ENCODE measurements at places on chromosomes 4 and X.

DNA sequence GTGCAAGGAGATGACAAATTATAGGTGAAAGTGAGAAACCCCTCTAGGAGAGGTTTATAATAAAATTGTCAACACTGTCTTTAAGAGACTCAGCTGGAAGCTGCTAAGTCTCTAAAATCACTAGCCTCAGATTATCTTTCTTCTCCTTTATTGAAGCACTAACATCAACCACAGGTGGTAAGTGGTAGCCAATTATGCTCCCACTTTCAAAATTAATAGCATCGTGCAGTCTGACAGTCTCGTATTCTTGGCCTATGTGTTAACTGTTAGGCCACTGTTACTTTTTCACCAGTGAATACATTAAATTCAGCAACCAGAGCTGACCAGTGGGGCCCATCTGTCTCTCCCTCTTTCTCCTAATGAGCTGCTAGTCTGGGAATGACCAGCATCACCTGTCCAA is 674.1 kb downstream of the RAPGEF2 start:
- no peak for DNase-seq
- H3K27me3 ChIP-seq: no peaks in the 10 kb centered on the region
- no peak overlapping the region for H3K4me3 ChIP-seq
- H3K4me1 ChIP-seq: no peaks in the 10 kb centered on the region
- H3K27ac ChIP-seq: no peak overlapping the region

DNA sequence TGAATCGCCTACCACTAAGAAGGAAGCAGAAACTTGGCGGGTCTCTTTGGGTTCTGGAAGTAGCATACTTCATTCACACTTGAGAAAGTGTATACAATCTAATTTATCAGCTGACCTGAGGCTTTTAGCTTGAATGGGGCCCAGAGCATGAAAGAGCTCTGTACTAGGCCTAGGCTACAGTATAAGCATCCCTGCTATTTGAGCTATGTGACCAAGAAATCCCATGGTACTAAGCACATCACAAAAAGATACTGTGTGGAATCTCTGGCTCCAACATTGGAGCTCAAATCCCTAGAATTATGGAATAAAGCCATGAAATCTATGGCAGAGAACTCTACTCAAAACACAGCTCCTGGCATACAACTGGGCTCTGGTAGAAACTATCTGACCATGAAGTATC is 43.9 kb upstream of the CCDC149 start:
- no peaks in the 10 kb centered on the region for H3K36me3 ChIP-seq
- peaks cover 9% of the 10 kb centered on the region for H3K27me3 ChIP-seq
- no peak for DNase-seq
- H3K4me3 ChIP-seq: no peak overlapping the region

GRCh38 chr4:41744572-41745291 is 3.8 kb downstream of the PHOX2B start:
- H3K27ac ChIP-seq: no peak overlapping the region
- H3K36me3 ChIP-seq: peaks cover 3% of the 10 kb centered on the region
- DNase-seq: no peak

- peak overlapping the region; percentile 30 for H3K27ac ChIP-seq
- peaks cover 35% of the 10 kb centered on the region for H3K4me1 ChIP-seq
- H3K36me3 ChIP-seq: peaks cover 2% of the 10 kb centered on the region
- peak; percentile 71 for DNase-seq
- H3K4me3 ChIP-seq: peak overlapping the region; percentile 67
Observed at GRCh38 chrX:10014462-10015354, 47.5 kb downstream of the CLDN34 start.

DNA sequence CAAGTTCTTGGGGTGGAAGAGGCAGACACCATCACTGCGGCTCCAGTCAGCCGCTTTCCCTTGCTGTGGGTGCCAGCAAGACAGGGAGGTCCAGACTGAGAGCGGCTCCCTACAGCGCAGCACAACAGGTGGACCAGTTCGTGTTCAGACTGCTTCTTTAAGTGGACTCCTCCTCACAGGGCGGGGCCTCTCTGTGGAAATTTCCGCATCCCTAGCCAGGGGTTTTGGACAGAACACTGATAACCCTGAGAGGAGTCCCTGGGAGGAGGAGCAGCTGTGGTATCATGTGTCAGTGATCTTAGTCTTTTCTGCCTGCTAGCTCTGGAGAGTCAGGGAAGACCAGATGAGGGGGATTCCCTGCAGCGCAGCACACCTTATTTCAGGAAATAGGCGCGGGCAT is 48.5 kb downstream of the MAGEC2 start:
- no peaks in the 10 kb centered on the region for H3K36me3 ChIP-seq
- no peak overlapping the region for H3K4me3 ChIP-seq
- H3K4me1 ChIP-seq: no peaks in the 10 kb centered on the region

DNA sequence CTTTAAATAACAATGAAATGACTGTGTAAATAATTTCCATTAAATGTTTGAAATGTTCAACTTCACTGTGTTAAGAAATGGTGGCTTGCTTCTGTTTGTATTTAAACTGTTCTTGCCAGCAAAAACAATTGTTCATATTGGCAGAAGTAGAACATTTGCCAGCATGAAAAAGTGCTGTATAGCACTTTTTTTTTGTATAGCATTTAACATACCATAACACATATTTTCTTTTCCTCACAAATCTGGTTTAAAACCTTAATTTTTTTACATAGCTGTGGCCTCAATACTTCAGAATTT is 94.1 kb downstream of the COX18 start:
- peaks cover 2% of the 10 kb centered on the region for H3K4me1 ChIP-seq
- H3K36me3 ChIP-seq: no peaks in the 10 kb centered on the region
- no peak overlapping the region for H3K4me3 ChIP-seq
- H3K27ac ChIP-seq: no peak overlapping the region

DNA sequence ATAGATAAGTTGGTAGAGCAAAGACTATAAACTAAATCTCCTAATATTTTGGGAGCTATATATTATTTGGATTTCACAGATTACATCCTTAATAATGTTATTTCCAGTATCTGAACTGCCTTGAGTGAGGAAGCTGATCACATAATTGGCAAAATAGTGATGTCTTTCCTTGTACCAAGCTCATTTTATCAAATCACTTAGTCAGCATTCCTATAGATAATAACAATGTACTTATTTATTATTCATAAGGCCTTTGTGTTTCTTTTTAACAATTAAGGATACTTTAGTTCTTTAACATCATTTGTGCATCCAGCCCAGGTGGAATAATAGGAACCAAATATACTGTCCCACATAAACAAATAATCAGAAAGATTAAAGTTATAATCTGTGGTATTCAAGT is 1093.6 kb downstream of the PCDH18 start:
- H3K4me1 ChIP-seq: no peaks in the 10 kb centered on the region
- DNase-seq: no peak
- no peaks in the 10 kb centered on the region for H3K27me3 ChIP-seq
- no peak overlapping the region for H3K4me3 ChIP-seq
- H3K27ac ChIP-seq: no peak overlapping the region
- H3K36me3 ChIP-seq: no peaks in the 10 kb centered on the region

DNA sequence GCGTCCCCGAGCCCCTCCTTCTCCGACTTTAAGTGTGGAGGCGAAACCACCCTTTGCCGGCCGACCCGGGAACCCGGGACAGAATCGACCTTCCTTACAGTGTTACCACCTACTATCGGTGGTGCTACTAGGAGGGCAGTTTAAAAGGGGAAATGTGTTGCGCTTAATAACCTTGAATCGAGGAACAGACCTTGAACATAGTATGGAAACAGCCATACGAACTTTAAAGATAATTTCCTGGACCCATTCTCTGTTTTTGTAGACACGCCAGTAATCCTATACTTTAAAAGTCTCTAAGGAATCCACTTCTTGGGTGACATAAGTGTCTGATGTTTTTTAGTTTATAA is 1.5 kb downstream of the ING2 start:
- DNase-seq: no peak
- peaks cover 35% of the 10 kb centered on the region for H3K4me1 ChIP-seq
- H3K36me3 ChIP-seq: peaks cover 13% of the 10 kb centered on the region
- H3K27me3 ChIP-seq: no peaks in the 10 kb centered on the region
- peak overlapping the region; percentile 91 for H3K4me3 ChIP-seq
- H3K27ac ChIP-seq: peak overlapping the region; percentile 93

DNA sequence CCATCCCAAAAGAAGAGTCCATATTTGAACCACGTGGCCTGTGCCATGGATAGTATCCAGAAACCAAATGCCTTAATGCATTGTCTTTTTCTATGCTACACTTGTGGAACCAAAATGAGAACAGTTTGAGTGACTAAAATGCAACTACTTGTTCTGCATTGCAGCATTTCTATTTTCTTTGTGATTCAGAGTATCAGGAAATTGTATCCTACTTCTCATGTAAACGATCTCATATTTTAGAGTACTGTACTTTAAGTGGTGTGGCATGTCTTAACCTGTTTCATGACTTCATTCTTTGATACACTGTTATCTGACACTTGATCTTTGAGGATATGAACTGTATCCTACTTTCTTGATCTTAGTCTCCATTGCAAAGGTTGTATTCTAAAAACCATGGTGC is 167.2 kb upstream of the WDR1 start:
- H3K4me1 ChIP-seq: no peaks in the 10 kb centered on the region
- H3K4me3 ChIP-seq: no peak overlapping the region
- H3K27ac ChIP-seq: no peak overlapping the region

DNA sequence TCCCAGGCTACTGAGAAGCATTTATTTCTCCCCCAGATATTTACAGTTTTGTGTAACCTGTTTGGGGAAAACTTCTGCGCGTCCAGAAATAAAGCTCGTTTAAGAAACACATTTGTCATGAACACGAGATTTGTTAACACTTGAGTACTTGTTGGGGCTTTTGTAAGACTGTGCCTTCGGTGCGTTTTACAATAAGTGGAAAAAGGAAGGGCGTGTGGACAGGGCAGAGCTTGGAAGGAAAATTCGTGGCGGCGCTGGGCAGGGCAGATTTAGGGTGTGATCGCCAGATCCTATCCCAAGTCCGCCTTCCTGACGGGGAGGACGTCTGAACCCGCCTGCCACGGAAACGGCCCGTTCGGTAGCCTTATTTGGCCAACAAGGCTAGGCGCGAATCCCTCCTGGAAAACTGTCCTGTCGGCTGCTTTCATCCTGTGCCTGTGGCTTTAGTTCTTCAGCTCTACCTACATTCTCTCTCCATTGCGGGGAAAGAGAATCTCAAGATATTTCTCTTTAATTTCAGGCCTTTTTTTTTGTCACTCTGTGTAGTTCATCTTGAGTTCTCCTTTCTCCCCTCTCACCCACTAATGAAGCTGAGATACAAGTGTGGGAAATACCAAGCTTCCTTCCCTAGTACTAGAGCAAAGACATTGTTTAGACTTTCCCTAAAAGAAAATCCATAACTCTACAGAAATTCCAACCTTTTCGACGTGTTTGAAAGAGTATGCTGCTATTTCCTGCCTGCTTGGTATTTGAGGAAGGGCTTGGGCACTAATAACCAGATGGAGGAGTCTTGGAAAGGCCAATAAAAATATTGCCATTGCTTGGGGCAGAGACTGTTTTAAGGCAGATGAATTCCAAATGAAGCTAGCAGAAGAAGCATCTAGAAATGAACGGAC is 982 bp downstream of the PDLIM5 start:
- H3K4me1 ChIP-seq: peaks cover 28% of the 10 kb centered on the region
- DNase-seq: peak; percentile 18
- H3K4me3 ChIP-seq: peak overlapping the region; percentile 85
- H3K27ac ChIP-seq: no peak overlapping the region
- H3K27me3 ChIP-seq: peaks cover 9% of the 10 kb centered on the region

GRCh38 chr4:153204728-153205648 is 745 bp downstream of the TRIM2 start:
- H3K4me1 ChIP-seq: peaks cover 34% of the 10 kb centered on the region
- H3K27ac ChIP-seq: peak overlapping the region; percentile 66
- H3K4me3 ChIP-seq: peak overlapping the region; percentile 39
- H3K27me3 ChIP-seq: no peaks in the 10 kb centered on the region
- H3K36me3 ChIP-seq: no peaks in the 10 kb centered on the region

DNA sequence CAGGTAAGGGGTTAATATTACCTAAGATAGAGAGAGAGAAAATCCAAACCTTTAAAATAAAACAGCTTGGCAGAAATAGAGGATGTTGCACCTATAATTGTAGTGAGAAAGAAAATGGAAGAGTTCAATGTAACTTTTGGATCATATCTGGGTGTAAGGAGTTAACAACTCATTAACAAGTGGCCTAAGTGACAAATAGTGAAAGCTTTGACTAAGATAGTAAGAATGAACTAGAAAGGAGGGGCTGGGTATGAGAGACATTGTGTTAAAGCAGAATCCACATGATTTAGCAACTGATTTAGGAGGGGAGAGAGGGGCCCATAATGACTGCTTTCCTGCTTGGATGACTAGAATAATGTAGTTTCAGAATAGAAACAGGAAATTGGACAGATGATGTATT is 761.0 kb downstream of the IL1RAPL1 start:
- no peak for DNase-seq
- no peak overlapping the region for H3K27ac ChIP-seq
- H3K27me3 ChIP-seq: no peaks in the 10 kb centered on the region
- no peak overlapping the region for H3K4me3 ChIP-seq

DNA sequence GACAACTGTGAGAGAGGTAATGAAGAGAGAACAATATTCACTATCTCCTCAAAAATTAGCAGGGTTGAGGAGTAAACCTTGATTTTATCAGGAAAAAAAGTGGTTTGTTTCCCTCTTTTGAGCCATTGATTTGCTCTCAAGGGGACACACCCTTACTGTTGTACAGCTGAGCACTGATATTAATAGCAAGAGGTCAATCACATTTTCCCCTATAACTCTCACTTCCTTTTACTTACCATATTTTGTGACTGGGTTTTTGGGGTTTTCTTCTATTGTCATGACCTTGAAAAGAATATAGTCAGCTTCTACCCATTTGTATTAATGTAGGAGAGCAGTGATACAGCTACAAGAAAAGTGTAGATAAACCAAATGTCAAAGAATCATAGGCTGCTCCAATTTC is 70.2 kb upstream of the LONRF3 start:
- H3K27ac ChIP-seq: no peak overlapping the region
- DNase-seq: no peak
- no peaks in the 10 kb centered on the region for H3K27me3 ChIP-seq

- no peak overlapping the region for H3K27ac ChIP-seq
- no peak for DNase-seq
- no peaks in the 10 kb centered on the region for H3K36me3 ChIP-seq
- peaks cover 2% of the 10 kb centered on the region for H3K4me1 ChIP-seq
- peaks cover 9% of the 10 kb centered on the region for H3K27me3 ChIP-seq
- no peak overlapping the region for H3K4me3 ChIP-seq
Observed at GRCh38 chr4:113300471-113300928, 251.0 kb downstream of the ANK2 start.

- H3K27ac ChIP-seq: no peak overlapping the region
- DNase-seq: no peak
- H3K36me3 ChIP-seq: no peaks in the 10 kb centered on the region
- no peak overlapping the region for H3K4me3 ChIP-seq
- peaks cover 2% of the 10 kb centered on the region for H3K4me1 ChIP-seq
- H3K27me3 ChIP-seq: peaks cover 22% of the 10 kb centered on the region
Observed at GRCh38 chr4:20666012-20666860, 34.0 kb upstream of the PACRGL start.

DNA sequence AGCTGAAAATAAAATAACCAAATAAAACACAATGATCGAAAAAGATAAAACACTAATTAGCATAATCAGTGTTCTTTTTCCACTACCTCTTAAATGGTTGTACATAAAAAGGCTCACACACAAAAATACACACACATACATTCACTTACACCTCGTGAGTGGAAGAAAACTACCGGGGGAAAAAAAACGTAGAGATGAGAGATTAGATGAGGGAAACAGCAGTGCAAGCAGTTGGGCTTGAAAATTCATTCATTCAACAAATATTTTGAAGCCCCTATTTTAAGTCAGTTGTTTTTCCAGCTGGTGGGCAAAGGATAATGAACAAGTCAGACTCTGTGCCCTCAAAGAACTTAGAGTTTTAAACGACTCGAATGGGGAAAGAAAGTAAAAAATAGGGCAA is 1.0 kb downstream of the TBCK start:
- H3K27me3 ChIP-seq: no peaks in the 10 kb centered on the region
- no peak overlapping the region for H3K4me3 ChIP-seq
- H3K36me3 ChIP-seq: peaks cover 7% of the 10 kb centered on the region
- DNase-seq: no peak
